ENCODE measurements at places on chromosomes 3 and 15.

GRCh38 chr3:42871592-42872196, 4.0 kb downstream of the CYP8B1 start:
- DNase-seq: no peak

DNA sequence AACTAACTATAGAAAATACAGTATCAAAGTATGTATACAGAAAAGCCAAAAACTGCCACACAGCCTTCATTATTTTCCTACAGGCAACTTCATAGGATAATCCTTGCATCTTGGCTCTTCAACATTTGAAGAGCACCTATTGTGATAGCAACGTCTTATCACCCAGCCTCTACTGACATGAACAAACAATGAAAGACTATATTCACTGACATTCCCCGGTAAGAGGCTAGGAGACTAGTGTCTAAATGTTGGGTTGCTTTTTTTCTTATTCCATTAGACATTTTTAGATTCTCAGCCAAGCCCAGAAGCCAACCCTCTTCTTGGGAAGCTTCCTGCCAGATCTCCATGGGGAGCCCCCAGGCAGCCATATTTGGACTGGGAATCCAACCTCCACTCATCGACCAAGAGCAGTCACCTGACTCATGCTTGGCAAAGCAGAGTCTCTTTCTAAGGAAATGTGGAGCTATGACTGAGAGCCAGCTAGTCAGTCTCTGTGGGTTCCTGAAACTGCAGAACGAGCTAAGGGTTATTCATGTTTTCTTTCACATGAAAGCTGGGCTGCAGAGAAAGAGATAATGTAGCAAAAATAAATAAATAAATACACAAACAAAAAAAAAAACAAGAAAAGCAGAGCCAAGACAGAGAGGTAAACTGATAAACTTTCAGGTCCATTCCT, 227.5 kb downstream of the MAGI1 start:
- no peak for DNase-seq

DNA sequence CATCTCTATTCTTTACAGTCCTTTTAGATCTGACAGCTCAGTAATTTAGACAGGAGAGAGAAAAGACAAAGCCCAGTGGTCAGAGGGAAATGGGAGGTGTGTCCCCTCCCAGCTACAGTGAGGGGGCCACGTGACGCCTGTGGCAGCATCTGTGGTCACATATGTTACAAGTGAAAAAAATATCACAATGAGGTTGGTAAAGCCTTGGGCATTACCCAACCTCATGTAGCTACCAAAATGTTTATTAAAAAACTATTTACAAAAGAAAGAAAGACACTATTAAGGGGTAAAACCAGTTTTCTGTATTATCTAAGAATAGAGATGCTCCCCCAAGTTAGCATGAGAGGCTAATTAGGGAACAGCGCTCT, 42.9 kb upstream of the PLCL2 start:
- DNase-seq: no peak

DNA sequence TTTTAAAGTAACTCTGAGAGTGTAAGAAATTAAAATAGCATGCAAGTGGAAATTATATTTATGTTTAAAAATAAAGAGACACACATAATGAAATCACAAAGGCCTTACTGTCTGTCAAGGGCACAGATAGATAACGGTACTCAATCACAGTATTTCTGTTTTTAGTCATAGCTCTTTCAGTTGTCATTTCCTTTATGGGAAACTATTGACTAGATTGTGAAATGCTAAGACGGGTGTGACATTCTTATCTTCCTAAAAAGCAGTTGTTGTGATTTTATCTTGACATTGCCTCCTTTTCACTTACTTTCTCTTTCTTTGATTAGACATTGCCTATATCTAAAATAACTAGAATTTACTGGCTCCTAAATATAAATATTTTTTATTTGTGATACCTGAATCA, 100.1 kb upstream of the PLSCR5 start:
- DNase-seq: no peak

GRCh38 chr15:81536356-81536755, 162.3 kb upstream of the TMC3 start:
- no peak for DNase-seq

GRCh38 chr15:62684123-62684808, 358.3 kb upstream of the TPM1 start:
- no peak for DNase-seq

DNA sequence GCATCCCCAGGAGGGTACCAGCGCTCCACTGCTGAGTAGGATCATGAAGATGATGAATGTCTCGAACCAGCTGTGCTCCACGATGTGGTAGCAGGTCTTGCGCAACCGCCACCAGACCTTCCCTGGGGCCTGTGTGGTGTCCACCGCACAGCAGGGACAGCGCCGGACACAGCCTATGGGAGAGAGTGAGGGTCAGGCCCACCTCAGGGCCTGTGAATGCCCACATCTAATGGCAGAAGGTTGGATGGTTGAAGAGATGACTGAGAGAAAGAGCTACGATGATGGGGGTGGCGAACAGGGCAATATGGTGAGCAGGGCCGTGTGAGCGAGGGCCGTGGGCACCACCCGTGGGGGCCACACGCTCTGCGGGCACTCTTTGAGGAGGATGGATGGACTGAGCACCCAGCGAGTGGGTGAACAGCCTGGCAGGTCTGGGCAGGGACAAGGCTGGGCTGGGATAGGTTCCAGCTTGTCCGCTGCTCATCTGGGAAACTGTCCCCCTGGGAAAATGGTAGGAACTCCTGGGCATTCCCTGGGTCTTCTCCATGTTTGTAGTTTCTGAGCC, 74.1 kb downstream of the SCN5A start:
- DNase-seq: no peak

DNA sequence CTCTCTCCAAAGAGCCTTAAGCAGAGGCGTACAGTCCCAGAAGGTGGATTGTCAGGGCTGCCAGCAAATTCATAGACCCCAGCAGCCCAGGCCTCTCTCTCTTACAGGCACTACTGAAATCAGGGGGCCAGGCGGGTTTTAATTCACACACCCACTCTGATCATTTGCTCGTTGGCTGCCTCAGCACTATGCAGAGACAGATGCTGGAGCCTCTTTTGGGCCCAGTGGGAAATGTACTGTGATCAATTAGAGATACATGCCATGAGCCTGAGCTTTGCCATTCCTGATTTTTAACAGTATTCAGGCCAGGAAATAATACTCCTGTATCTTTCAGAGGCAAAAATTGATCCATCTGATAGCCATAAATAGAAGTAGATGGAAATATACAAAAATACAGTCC, 53.0 kb downstream of the CMTM6 start:
- DNase-seq: no peak

DNA sequence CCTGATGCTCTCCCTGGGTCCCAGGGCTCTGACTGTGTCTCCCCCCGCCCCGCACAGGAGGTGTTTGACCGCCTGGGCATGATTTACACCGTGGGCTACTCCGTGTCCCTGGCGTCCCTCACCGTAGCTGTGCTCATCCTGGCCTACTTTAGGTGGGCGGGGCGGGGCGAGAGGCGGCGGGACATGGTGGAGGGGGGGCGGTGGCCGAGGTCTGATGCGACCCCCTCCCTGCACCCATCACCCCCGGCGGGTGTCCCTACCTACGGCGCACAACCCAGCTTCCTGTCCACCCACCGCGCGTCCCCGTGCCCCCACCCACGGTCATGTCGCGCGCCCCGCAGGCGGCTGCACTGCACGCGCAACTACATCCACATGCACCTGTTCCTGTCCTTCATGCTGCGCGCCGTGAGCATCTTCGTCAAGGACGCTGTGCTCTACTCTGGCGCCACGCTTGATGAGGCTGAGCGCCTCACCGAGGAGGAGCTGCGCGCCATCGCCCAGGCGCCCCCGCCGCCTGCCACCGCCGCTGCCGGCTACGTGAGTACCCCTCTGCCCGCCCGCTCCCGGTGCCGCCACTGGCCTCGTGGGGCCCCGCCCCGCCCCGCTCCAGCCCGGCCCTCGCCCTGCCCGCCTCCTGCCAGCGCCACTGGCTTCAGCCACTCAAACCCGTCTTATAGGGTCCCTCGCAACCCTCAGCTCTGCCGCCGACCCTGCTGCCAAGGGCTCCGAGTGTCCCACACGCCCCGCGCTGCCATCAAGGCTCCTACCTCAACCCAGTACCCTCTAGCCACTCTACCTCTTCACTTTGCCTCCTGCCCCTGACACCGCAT, 21.0 kb downstream of the PTH1R start:
- no peak for DNase-seq

GRCh38 chr3:176795891-176796290, 401.4 kb downstream of the TBL1XR1 start:
- DNase-seq: no peak

DNA sequence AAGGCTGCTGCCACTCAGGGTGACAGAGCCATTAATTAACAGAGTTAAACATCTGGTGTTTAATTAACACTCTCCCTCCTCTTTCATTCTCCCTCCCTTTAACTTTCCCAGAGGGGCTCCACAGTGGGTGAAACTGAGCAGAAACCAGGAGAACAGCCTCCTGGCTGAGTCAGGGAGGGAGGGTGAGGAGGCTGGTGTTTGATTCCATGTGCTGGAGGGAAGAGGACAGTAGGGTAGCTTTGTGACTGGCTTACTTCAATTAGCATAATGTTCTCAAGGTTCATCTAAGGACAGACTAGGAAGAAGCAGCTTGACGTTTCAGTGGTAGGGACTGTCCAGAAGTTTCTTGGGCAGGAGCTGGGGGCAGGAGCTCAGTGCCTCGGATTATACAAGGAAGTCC, 62.8 kb downstream of the SEMA5B start:
- DNase-seq: no peak

DNA sequence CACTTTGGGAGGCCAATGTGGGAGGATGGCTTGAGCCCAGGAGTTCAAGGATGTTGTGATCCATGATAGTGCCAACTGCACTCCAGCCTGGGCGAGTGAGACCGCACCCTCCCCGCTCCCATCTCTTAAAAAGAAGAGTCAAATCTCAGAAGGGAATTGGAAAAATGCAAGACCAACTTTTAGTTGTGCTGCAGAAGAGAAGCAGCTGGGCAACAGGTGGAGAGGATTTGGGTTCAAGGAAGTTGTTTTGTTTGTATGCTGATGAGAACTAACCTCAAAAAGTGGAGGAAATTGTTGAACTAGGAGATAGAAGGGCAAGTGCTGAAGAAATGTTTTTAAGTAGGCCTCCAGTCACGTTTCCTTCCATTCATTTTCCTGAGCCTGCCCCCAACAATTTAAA, 12.8 kb upstream of the PDCD7 start:
- DNase-seq: no peak

DNA sequence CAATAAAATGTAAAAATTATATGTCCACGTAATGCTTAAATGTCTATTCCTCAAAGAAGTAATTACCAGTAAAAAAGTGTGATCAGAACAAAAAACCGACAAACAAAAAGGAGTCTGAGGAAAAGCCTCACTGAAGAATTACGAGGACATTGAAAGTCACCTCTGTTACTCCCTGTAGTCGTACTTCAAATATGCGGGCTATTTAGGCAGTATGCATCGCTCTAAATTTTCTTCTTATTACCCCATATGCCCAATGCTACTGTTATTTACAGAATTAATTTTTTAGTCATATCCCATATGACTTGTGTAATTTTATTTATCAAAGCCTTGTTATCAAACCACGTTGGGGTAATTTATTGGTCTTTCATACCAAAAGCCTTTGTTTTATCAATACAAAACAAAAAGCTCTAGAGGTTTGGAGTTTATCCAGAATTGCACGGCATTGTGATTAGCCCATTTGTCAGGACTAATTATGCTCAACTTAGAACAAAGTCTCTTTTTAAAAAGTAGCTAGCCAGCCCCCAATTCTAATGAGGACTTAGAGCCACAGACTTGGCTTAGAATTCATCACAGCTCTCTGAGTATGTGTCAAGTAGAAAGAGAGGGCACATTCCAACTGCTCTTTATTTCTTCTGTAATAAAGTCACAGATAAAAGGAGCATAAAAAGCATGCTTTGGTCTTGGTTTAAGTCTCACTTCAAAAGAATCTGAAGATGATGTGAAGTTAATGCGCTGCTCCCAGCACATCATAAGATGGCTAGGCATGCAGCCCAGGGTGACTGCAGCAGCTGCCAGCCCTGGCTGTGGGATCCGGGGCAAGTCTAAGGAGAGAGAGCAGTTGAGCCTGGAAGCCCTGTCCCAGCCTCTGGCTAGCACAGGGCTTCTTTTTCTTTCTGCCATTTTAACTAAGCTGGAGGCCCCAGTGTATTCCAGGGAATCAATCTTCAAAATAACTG, 521.0 kb downstream of the GABRG3 start:
- DNase-seq: no peak

- DNase-seq: no peak
Observed at GRCh38 chr15:38883987-38884386, 319.4 kb upstream of the RASGRP1 start.

DNA sequence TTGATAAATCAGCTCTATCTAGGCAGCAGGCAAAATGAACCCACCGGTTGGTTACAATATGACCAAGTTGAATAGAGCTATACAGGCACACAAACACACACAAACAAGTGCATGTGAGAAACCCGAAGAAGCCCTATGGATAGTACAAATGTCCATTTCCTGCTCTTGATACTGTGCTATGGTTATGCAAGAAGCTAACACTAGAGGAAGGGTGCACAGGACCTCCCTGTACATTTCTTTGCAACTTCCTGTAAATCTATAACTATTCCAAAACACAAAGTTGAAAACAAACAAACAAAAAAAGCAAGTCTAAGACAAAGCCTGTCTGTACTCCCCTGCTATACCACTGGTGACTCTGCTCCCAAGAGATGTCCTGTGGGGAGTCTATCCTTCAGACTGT, 8.2 kb upstream of the FAM240A start:
- no peak for DNase-seq

DNA sequence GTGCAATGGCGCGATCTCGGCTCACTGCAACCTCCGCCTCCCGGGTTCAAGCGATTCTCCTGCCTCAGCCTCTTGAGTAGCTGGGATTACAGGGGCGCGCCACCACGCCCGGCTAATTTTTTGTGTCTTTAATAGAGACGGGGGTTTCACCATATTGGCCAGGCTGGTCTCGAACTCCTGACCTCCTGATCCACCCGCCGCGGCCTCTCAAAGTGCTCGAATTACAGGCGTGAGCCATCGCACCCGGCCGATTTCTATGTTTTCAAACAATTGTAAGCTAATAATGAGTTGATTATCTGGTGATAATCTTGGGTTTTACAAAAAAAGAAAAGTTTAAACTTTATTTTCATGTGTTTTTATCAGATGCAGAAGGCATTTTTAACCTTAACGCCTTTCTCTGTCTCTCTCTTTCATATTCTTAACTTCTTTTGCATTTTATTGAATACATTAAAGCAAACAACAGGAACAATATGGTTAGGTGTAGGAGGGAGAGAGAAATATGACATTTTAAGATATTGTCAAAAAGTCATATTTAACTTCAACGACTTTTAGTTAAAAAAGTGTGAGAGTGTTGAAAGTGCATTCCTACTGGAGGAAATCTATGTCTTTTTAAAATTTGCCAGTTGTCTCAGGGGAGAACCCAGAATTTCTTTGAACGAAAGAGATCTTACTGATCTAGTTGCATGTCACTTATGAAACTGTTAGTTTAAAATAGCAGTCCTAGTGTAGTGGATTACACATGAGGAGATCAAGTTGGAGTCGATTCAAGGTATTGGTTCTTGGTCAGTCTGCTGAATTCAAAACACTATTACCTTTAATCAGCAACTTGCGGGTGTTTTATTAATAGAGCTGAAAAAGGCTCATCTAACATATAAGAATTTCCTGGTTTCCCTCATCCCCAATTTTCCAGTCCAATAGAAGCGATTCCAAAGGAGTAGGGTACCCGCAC, 3.4 kb upstream of the MEIS2 start:
- DNase-seq: no peak

- DNase-seq: no peak
Observed at GRCh38 chr3:153974614-153975013, 146.6 kb upstream of the ARHGEF26 start.

All from activated naive CD4-positive, alpha-beta T cell (primary cell).